Naive B cell (primary cell): ENCODE measurements at places on chromosomes 12 and 14.

DNA sequence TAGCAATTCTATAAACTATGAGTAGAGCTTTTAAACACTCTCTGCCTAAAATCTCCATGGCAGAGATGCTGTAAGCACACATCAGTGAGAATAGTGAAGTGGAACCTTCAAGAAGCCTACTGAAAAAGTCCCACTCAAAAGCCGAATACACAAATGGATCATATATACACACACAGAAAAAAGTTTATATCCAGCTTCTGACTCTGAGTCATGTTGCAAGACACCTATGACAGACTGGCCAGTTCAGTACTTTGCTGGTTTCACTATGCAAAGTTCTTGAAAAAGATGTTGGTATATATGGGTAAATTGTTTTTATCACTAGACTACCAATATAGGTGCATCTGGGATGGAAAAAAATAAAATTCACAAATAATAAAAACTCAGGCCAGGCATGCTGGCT is 126.1 kb downstream of the KCNK10 start:
- DNase-seq, result no peak
- no peaks in the 10 kb centered on the region for H3K4me1 ChIP-seq
- H3K36me3 ChIP-seq, result no peaks in the 10 kb centered on the region
- peaks cover 35% of the 10 kb centered on the region for H3K27me3 ChIP-seq
- H3K4me3 ChIP-seq, result no peak overlapping the region

- H3K36me3 ChIP-seq, result peaks cover 14% of the 10 kb centered on the region
- no peak for DNase-seq
- H3K4me1 ChIP-seq, result no peaks in the 10 kb centered on the region
- H3K4me3 ChIP-seq, result no peak overlapping the region
- no peak overlapping the region for H3K27ac ChIP-seq
- no peaks in the 10 kb centered on the region for H3K27me3 ChIP-seq
Measured at GRCh38 chr14:35766700-35767082, 42.4 kb downstream of the RALGAPA1 start.

DNA sequence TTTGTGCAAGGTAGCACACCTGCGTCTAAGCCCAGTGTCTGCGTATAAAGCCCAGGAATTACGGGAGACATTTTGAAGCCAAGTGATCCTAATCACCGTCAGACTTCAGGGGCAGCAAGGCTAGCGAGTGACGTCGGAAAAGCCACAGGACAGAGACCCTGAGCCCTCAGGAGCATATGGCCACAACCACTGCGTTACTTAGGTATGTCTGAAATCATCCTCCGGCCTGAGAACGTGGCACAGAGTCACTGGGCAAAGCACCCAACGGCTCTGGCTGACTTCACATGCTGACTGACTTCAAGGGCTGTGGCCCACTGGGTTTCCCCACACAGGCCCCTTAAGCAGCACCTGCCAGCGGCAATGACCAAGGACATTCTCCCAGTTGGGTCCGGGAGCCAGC is 71.5 kb downstream of the RIMBP2 start:
- H3K4me1 ChIP-seq, result no peaks in the 10 kb centered on the region
- DNase-seq, result no peak
- no peak overlapping the region for H3K27ac ChIP-seq
- no peaks in the 10 kb centered on the region for H3K36me3 ChIP-seq
- H3K27me3 ChIP-seq, result peaks cover 4% of the 10 kb centered on the region
- H3K4me3 ChIP-seq, result no peak overlapping the region

DNA sequence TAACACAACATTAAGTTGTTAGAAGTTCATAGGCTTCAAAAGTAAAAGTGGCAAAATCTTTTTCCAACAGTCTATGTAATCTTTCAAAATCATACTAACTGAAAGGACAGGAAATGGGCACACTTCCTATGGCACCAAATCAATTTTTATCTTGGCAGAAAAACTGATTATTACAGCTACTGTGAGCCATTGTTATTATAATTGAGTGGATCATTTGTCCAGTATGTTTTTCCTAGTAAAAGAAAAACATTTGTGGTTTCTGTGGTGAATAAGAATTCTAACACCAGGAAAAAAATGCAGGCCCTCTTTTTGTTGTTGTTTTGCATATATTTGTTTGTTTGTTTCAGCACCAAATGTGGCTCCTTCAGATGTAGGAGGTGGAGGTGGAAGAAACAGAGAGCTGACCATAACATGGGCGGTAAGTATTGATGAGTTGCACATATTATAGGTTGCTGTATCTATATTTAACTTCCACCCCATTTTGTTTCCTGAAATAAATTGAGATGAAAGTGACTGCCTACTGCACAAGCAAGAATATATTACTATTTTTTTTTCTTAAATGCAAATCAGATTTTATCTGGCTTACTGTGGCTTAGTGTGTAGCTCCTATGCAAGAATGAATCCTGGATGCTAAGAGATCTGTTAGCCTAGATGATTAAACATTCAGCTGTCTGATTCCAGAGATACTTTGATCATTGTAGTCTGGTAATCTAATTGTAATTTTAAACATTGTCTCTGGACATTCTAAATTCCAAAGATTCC is 174.1 kb upstream of the PDZRN4 start:
- no peaks in the 10 kb centered on the region for H3K27me3 ChIP-seq
- H3K27ac ChIP-seq, result no peak overlapping the region
- H3K4me3 ChIP-seq, result no peak overlapping the region
- no peaks in the 10 kb centered on the region for H3K4me1 ChIP-seq
- no peaks in the 10 kb centered on the region for H3K36me3 ChIP-seq

DNA sequence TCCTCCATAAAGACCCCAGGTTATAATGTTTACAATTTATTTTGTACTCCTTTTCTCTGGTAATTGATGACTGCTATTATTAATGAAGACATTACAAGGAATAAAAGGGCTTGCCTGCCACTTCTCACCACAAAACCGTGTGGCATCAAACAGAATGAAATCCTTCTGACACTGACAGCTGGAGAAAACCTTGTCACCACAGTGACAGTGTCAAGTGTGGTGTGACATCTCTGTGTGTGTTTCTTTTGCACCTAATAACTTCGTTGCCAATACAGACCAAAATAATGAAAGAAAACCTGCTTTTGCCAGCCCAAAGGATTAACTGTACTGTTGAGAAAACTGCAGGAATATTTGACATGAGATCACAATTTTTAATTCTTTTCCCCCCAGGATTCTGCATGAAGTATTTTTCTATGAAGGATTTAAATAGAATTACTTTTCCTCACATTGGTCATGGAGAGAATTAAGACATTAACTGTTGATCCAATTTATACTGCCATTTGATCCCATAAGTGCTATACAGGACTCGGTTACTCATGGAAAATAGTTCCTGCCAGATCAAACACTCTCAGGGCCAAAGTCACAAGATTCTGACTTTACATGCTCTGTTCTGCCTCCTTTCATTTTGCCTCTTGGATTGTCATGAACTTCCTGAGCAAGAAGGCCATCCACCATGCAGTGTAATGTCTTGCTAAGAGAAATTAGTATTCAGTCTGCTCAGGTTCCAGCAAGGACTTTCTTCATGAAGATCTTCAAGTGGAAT is 60.4 kb upstream of the IFNG-AS1 start:
- H3K4me3 ChIP-seq, result no peak overlapping the region
- no peak overlapping the region for H3K27ac ChIP-seq
- peaks cover 14% of the 10 kb centered on the region for H3K27me3 ChIP-seq
- no peak for DNase-seq

- peaks cover 37% of the 10 kb centered on the region for H3K27me3 ChIP-seq
- no peak overlapping the region for H3K27ac ChIP-seq
- H3K36me3 ChIP-seq, result no peaks in the 10 kb centered on the region
- H3K4me3 ChIP-seq, result no peak overlapping the region
- H3K4me1 ChIP-seq, result no peaks in the 10 kb centered on the region
- no peak for DNase-seq
Measured at GRCh38 chr12:131357185-131357747, 353.6 kb upstream of the SFSWAP start.

- H3K27ac ChIP-seq, result no peak overlapping the region
- H3K4me3 ChIP-seq, result no peak overlapping the region
- no peaks in the 10 kb centered on the region for H3K36me3 ChIP-seq
- DNase-seq, result no peak
Measured at GRCh38 chr14:89141862-89142261, 275.2 kb downstream of the FOXN3 start.
